ENCODE measurements at places on chromosomes 12 and 14. TPM values are rescaled to one million over a fixed set of nuclear protein-coding genes. Genes with fewer than 3 reads are reported as not detected.

C12orf76 gene
- 12.9 TPM for total RNA-seq

DNA sequence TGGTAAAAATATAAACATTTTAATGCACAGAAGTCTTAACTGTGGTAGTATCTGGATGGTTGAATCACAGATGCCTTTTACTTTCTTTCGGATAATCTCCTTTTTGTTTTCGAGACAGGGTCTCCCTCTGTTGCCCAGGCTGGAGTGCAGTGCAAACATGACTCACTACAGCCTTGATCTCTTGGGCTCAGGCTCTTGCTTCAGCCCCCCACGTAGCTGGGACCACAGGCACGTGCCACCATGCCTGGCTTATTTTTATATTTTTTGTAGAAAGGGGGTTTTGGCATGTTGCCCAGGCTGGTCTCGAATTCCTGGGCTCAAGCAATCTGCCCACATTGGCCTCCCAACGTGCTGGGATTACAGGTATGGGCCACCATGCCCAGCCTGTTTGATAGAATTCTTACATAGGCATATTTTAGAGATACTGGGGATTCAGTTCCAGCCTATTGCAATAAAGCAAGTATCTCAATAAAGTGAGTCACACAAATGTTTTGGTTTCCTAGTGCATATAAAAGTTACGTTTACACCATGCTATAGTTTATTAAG, 99.2 kb downstream of the SNAPC1 start:
- DNase-seq, result no peak
- no peaks in the 10 kb centered on the region for H3K36me3 ChIP-seq
- H3K4me1 ChIP-seq, result no peaks in the 10 kb centered on the region
- no peak overlapping the region for H3K27ac ChIP-seq
- no peaks in the 10 kb centered on the region for H3K27me3 ChIP-seq
- H3K4me3 ChIP-seq, result no peak overlapping the region

KLHDC1 gene
- total RNA-seq, result 0.79 TPM

DNA sequence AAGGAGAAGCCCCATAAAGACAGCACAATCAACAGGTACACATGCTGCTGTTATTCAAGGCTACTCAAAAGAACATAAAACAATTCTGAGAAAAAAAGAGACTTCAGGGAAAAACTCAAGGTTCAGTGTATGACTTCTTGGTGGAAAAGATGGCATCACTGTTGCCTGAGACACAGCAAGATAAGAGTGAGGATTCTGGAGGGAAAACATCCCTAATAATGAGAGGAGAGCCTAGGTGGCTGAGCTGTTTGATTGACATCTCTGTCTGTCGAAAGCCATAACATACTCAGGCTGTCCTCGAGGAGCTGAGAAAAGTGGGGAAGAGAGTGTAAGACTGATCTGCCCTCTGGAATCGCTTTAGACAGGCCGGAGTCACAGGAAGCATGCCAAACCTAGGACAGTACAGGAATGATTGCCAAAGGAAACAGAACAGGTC, 193.4 kb upstream of the AMIGO2 start:
- peak overlapping the region; percentile 60 for H3K27ac ChIP-seq
- peak overlapping the region; percentile 8 for H3K4me3 ChIP-seq
- H3K4me1 ChIP-seq, result peaks cover 92% of the 10 kb centered on the region

DNA sequence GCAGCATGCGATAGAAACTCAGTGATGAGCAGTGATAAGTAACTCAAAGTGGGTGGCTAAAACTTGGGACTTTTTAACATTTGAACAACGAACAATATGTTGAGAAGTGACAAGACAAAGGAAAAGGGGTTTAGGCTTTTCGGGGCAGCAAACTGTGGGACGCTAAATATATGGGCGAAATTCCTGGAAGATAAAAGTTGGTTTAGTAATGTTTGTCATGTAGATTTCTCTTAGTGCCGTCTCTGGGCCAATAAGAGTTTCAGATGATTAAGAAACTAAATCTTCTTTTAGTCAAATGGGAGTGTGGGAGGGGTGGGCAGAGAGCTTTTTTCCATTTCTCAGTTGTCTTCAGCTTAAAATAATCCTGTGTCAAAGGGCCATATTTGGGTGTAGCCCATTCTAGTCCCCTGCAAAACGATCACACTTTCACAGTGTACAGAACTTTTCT, 41.7 kb upstream of the FUT8 start:
- peaks cover 32% of the 10 kb centered on the region for H3K4me1 ChIP-seq
- H3K27ac ChIP-seq, result no peak overlapping the region
- no peak overlapping the region for H3K4me3 ChIP-seq

CISTR gene
- not detected for total RNA-seq

KRT80 gene
- not detected for total RNA-seq

DNA sequence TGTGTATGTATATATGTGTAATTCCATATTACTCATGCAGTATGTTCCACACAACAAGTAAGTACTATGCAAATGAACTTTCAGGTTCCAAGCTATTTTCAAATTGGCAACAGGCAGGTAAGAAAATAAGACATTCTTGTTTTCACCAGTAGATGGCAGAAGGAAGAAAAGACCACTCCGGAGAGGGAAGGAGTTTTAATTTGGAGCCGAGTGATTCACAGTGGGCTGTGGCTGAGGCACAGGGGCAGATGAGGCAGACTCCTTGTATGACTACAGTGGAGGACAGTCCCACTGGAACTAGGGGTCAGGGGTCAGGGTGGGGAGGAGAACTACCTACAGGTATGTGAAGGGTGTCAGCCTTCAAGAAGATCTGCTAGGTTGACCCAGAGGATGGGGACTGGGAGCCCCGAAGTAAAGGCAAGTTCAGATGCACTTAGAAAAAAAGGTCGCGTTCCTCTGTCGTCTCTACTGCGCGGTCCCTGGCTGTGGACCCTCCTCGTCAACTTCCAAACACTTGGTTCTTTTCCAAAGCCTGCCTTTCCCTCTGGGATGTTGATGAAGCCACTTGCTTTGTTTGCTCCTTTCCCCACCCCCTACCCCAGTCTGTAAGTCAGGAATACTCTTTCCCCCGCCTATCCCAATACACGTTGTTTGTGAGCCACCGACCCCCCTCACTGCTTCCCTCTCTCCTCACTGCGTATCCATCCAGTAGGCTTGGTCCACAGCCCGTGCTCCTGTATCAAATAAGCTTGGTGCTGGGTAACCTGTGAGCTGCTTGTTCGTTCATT, 24.1 kb downstream of the DDX47 start:
- H3K27me3 ChIP-seq, result no peaks in the 10 kb centered on the region
- H3K4me3 ChIP-seq, result no peak overlapping the region
- H3K27ac ChIP-seq, result peak overlapping the region; percentile 54
- peaks cover 52% of the 10 kb centered on the region for H3K4me1 ChIP-seq
- peak; percentile 78 for DNase-seq

DNA sequence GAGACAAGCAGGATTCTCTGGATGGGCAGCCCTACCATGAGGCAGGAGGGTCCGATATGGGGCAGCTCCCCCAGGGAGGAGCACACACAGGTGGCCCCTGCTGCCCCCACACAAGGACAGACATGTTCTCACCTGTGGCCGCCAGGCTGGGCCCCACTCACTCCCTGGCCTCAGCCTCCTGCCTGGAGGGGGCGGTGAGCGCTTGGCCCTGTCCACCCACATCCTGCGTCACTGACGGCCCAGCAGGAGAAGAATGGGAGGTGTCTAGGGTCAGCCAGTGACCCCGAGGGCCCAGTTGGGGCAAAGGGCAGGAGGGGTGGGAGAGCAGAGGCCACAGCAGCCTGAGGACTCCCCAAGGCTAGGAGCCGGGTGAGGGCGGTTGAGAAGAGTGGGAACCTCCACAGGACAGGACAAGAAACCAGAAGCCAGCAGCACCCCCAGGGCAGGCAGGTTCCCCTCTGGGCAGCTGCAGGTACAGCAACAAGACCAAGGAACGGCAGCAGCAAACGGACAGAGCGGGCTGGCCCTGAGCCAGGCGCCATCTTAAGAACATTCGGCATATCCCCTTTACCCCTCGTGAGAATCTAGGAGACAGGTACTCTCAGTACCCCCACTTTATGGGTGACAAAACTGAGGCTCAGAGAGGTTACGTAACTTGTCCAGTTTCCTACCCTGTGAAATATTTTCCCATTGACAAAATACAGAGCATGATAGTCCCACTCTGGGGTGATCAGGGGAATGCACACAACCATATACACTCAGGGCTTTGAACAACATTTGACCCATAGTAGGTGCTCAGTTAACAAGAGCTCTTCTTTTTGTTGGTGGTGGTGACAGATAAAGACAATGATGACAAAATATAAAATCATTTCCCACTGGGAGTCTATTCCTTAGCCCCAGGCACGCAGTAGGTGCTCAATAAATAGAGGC, 74.3 kb downstream of the NCOR2 start:
- H3K27me3 ChIP-seq, result no peaks in the 10 kb centered on the region
- H3K27ac ChIP-seq, result no peak overlapping the region
- H3K4me1 ChIP-seq, result peaks cover 34% of the 10 kb centered on the region
- H3K4me3 ChIP-seq, result no peak overlapping the region
- DNase-seq, result no peak

- no peak overlapping the region for H3K27ac ChIP-seq
- no peak overlapping the region for H3K4me3 ChIP-seq
- H3K36me3 ChIP-seq, result no peaks in the 10 kb centered on the region
- H3K4me1 ChIP-seq, result peaks cover 34% of the 10 kb centered on the region
- peak; percentile 74 for DNase-seq
- H3K27me3 ChIP-seq, result no peaks in the 10 kb centered on the region
These were observed 210.9 kb downstream of the MED13L start for GRCh38 chr12:116066381-116067230.

NINJ2 gene
- 1.8 TPM for total RNA-seq

DNA sequence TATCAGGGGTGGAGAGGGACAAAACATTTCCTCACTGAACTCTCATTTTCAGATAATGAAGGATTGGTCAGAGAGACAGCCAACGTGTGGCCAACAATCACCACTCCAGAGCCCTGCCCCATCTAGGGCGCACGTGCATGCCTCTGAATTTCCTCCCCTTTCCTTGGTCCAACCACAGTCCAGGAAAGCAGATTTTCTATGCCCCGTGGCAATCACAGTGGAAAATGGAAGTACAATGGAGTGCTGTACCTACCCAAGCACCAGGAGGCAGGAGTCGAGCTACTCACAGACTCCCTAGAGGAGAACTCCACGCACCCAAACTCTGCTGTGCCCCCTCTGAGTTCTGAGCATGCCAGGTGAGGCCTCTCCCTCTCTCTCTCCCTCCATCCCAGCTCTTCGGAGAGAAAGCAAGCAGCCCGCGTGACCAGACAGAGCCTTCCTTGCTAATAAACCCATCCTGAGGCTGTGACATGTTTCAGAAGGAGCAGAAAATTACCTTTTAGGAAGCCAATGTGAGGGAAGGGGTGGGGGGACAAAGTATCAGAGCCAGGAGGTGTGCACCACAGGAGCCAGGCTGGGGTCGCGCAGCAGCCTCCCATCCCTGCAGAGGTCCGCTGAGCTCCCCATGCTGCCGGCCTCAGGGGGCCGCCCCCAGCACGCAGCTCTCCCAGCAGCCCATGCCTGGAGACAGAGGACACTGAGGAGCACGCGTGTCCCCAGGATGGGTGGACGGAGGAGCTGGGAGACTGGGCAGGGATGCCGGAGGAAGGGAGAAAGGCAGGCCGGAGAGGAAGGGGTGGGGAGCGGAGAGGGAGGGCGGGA, 73.4 kb downstream of the PITPNM2 start:
- H3K27ac ChIP-seq, result peak overlapping the region; percentile 93
- no peaks in the 10 kb centered on the region for H3K36me3 ChIP-seq
- H3K4me3 ChIP-seq, result no peak overlapping the region
- peak; percentile 29 for DNase-seq
- no peaks in the 10 kb centered on the region for H3K27me3 ChIP-seq

- H3K27me3 ChIP-seq, result no peaks in the 10 kb centered on the region
- no peak overlapping the region for H3K27ac ChIP-seq
- H3K36me3 ChIP-seq, result peaks cover 1% of the 10 kb centered on the region
- H3K4me3 ChIP-seq, result no peak overlapping the region
- DNase-seq, result no peak
- H3K4me1 ChIP-seq, result peaks cover 6% of the 10 kb centered on the region
These were observed 12.4 kb downstream of the ANKRD9 start for GRCh38 chr14:102496958-102497744.

All from activated naive CD4-positive, alpha-beta T cell treated with anti-CD3 and anti-CD28 coated beads for 36 hours (primary cell).